ENCODE measurements at places on chromosomes 3 and 15.

GRCh38 chr3:157128771-157129681 lies 30.9 kb downstream of the CCNL1 start:
- DNase-seq, result peak; percentile 13

DNA sequence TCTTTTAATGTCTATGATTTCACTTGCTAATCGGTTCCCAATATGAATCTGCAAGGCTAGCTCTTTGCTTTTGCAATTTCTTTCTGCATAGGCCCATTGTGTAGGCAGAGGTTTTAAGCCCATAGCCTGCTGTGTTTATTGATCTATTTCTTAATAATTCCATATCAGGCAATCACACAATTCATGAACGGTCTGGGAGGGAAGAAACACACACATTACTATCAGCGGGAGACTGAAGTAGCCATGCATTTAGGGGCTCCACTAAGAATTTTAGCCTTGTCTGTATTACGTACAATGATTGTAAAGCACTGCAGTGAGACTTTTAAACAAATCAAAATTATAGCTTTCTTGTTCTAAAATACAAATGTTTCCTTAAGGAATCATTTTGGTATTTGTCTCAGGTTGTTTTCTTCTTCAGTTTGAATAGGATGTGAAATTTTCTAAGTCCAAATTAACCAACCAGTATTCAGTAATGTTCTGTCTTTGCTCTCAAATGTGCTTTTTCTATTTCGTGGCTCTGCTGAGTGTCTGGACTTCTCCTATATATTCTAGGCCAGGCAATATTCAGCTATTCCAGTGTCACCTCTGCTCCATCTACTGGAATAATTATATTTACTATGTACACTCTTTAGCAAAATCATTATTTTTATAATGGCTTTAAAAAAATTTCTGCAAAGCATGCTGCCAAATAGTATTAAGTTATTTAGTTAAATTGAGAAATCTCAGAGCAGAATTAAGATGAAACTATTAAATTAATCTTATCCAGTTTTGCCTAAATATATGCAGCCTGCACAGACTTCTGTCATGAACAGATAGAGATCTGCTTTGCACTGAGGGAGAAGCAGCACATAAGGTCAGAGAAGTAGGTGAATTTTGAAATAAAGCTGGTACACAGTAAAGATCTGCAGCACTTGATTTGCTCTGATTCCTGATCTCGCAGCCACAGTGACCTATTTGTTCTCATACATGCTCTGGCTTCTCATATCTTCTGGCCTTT lies 103.0 kb upstream of the NAALADL2 start:
- DNase-seq, result no peak

GRCh38 chr15:89244574-89244903 lies 760 bp downstream of the FANCI start:
- DNase-seq, result no peak

GRCh38 chr15:46177219-46177618 lies 542.4 kb downstream of the SQOR start:
- no peak for DNase-seq

- no peak for DNase-seq
Observed at GRCh38 chr3:160883373-160883772, 127.3 kb downstream of the PPM1L start.

DNA sequence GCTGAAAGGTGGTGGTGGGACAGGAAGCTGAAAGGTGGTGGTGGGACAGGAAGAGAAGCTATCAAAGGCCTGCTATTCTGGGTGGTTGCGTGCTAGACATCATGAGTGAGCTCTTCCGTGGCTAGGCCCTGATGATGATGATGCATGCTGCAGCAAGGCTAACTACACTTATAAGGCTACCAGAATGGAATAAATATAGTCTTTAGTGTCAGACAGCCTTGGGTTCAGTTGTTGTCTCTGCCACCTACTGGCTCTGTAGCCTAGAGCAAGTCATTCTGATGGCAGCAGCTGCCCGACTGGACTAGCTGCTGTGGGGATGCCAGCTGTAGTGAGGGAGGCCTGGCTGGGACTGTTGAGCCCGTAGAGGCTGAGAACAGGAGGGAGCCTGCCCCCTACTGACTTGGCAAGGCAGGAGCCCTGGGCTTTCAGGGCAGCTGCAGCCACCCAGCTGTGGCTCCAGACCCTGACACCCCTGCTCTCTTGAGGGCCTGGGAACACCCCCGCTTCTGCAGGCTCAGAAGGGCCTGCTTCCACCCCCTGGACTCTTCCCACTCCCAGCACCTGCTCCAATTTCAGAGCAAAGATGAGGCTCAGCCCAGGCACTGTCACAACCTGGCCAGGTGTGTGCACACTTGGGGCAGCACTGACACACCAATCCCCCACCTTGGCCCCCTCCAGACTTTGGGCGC lies 21.4 kb upstream of the ZBED2 start:
- DNase-seq, result peak; percentile 68

- DNase-seq, result no peak
Observed at GRCh38 chr3:111690242-111690641, 95.1 kb upstream of the ZBED2 start.

DNA sequence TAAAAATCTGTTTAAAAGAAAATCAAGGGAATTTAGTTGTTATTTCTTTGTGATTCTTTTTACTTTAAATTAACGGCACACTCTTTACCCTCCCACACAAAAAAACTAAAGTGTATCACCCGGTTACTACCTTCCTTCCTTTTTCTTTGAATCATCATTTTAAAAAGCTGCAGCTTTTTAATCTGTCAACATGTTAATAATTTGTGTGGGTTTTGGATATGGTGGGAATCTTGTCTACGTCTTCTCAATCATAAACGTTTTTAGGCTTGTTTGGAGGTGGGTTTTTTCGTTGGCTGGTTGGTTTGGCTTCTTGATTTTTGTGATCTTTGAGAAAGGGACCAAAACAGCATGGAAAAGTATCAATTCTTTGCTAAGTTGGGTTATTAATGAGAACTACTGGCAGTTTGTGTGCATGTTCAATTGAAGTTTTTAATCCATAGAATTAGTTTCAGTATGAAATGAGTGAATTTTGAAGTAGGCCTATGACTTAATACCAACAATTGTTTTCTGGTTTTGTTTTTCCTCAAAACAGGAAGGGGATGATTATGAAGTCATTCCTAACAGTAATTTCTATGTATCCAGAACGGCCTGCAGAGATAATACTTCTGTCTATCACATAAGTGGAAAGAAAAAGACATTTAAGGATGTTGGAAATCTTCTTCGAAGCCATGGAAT lies 4.5 kb downstream of the SMC4 start:
- DNase-seq, result no peak

DNA sequence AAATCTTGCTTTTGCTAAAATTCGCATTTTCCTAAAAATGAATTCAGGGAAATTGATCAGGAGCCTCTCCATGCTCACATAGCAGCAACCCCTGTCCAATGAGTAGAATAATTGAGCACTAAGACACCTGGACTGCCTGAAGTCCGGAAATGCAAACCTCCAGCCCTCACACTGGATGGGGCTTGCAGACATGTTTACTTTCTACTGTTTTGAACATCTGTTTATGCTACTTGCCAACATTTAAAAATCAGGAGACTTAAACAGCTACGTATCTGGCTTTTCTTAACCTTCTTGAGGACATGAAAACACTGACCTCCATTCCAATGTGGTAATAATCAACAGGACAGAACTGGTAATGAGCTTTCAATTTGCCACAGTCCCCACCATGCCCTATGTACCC lies 184.4 kb downstream of the SHOX2 start:
- DNase-seq, result no peak

GRCh38 chr15:100651253-100651652 lies 48.9 kb downstream of the ASB7 start:
- DNase-seq, result no peak

DNA sequence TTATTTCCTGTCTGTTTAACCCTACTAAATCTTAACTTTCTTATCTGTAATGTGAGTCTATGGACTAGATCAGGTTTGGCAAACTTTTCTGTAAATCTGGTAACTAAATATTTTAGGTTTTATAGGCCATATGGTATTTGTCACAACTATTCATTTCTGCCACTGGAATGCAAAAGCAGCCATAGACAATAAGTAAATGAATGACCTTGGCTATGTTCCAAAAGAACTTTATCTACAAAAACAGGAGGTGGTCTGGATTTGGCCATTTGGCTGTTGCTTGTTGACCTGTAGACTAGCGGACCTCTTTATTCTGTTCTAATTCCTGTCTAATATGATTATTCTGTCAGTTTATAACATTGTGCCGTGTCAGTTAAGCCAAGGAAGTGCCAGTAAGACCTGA lies 314.2 kb downstream of the LPP start:
- no peak for DNase-seq

DNA sequence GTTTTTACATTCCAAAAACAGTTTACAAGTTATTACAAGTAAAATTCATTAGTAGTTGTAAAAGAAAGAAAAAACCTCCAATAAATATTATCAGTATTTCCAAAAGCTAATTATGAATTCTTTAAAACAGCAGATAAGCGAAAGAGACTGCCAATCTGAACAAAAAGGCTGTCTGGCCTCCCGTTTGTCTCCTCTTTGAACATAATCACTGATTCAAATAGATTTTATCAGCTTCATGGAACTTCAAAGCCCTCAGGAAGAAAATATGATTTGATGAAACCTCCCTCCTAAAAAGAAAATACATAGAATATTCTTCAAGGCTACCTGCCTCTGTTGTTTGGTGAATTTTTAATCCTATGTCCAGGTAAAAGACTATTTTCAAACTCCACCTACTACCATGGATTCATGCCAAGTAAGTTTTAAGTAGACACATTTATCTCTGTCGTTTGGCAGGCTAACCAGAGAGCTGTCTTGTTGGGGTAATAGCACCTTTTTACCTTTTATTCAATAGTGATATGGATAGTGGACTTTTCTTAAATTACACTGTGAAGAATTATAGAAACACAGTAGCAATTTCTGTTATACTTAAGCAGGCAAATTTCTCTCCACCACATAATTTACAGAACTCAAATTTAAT lies 35.0 kb downstream of the SATB1 start:
- DNase-seq, result no peak

GRCh38 chr3:64073158-64073761 lies 50.0 kb upstream of the PSMD6 start:
- DNase-seq, result no peak

GRCh38 chr3:15557511-15557946 lies 36.0 kb upstream of the COLQ start:
- DNase-seq, result peak; percentile 21

DNA sequence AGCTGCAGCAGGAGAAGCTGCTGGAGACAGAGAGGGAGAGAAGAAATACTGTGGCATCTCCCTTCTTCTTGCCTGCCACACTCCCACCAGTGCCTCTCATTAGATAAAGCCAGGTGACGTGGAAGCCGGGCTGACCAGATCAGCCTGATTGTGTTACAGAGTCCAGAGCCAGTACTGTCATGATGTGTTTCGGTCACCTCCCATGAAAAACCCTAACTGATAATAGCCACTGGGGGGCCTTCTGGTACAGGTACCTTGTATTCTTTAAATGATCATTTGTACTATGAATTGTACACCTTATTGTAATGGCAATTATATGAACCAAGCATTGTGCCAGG lies 125.8 kb upstream of the TMEM108 start:
- DNase-seq, result no peak

- DNase-seq, result no peak
Observed at GRCh38 chr3:10492364-10493201, 12.8 kb downstream of the ATP2B2 start.

- no peak for DNase-seq
Observed at GRCh38 chr3:170697908-170698307, 112.0 kb upstream of the SLC7A14 start.
